Left kidney (tissue), 8 donors: ENCODE measurements at places on chromosomes 3 and 15. TPM values are rescaled to one million over a fixed set of nuclear protein-coding genes. Genes with fewer than 3 reads are reported as not detected.
A peak's percentile ranks its signal among the peaks of the same experiment; 100 is the strongest.

Gene ADAMTS7
- polyA plus RNA-seq: 21.4 TPM

DNA sequence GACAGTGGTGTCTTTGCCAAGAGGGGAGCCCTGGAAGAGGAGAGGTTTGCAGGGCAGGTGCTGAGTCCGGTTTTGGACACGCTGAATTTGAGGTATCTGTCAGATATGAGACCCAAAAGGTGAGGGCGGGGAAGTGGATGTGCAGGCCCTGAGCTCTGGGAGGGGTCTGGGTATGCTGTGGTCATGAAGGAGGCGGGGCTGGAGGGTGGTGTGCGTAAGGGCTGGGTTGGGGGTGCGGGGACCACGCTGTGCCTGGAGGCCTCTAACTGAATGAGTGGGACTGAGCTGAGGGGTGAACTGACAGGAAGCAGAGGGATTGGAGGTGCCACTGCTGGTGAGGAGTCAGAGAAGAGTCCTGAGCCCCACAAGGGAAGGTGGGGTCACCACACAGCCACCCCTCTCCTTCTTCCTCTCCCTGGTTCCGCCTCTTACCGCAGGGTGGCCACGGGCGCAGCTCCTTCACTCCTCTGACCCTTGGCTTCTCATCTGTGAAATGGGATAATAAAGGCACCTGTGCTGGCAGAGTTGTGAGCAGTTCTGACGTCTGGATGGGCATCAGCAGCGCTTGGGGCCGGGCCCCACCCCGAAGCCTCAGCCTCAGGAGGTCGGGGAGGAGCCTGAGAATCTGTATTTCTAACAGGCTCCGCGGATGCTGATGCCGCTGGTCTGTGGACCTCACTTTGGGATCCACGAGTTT lies 28.8 kb downstream of the PSTPIP1 start:
- no peak for DNase-seq

DNA sequence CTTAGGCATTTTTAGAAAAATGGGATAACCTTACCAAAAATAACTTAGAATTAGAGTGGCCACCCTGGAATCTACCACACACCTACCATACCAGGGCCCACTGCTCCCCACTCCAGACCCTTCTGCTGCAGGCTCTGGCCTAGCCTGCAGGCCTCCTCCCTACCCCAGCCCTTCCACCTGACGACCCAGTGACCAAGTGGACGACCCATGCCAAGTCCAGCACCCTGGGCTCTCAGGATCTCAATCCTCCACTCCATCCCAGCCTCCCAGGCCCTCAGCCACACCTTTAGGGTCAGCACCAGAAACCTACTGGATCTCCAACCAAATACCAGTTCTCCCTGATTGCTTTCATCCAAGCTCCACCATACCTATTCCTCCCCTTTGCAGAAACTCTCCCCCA lies 145.8 kb downstream of the TPRA1 start:
- DNase-seq: no peak

- DNase-seq: no peak
Measured at GRCh38 chr15:36605604-36606263, 26.3 kb downstream of the CDIN1 start.

- peak; percentile 36 for DNase-seq
Measured at GRCh38 chr3:160049565-160049964, 60.9 kb downstream of the IL12A start.
